ENCODE measurements at places on chromosomes 2 and 18. TPM values are rescaled to one million over a fixed set of nuclear protein-coding genes. Genes with fewer than 3 reads are reported as not detected.

- no peak for ATAC-seq
These were observed 104.6 kb downstream of the TPGS2 start for GRCh38 chr18:36724169-36724568.

DNA sequence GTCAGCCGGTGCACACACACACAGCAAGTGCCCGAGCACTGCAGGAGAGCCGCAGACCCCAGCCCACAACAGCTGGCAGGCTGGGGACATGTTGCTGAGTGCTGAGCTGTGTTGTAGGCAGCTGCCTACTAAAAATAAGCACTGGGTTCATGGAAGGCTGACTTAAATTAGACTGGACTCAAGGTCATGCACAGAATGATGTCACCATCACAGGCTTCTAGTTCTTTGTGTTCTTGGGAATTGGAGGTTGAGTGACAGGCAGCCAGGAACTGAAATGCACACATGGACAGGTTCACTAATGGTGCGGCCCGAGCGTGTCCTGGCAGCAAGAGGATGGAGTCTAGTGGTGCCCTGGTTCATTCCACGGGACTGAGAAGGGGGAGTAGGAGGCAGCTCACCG is 71.3 kb downstream of the VWA3B start:
- ATAC-seq = no peak

The RND3 gene
- total RNA-seq = 212 TPM

The HRH4 gene
- 0.14 TPM for total RNA-seq

The EVA1A gene
- 3.7 TPM for total RNA-seq

The PTPN18 gene
- 15.4 TPM for total RNA-seq

DNA sequence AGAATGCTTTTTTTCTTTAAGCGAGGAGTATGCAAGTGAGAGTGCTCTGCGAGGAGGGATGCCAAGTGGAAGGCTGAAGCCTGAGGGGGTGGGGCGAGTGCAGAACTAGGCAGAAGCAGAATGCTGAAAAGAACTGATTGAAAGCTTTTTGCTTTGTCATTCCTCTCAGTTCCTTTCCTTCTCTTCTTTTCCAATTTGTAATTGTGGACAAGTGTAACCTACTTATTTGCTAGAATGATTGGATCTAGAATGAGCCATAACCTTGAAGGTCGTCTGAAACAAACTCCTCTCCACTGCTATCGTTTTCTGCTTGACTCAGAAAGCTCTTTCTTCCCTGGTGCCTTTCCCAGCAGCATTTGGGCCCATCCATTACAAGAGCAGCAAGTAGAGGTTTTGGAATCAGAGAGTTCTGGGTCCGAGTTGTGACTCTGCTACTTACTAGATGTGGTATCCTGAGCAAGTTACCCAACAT is 115.3 kb downstream of the METTL8 start:
- ATAC-seq = peak; percentile 96

- ATAC-seq = no peak
These were observed 181.7 kb upstream of the TPO start for GRCh38 chr2:1231466-1232063.

GRCh38 chr18:7954238-7954637 is 387.1 kb downstream of the PTPRM start:
- ATAC-seq = no peak

DNA sequence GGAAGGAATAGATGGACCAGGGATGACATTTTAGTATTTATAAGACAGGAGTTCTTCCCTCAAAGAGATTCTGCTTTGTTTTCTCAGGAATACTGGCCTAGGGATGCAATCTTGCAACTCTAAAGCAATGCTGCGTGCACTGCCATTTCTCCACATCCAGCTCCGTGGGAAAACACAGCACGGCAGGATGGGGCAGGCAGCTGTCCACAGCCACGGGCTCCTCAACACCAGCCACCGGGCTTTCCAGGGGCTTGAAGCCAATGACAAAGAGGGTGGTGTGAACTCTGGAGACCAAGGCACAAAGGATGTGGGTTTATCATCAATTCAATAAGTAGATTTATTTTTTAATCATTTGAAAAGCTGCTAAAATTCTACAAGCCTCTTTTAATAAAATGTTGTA is 49.3 kb downstream of the CABYR start:
- no peak for ATAC-seq

The OTOS gene
- total RNA-seq = not detected

The EVX2 gene
- not detected for total RNA-seq

The IL1RN gene
- 0.36 TPM for total RNA-seq

GRCh38 chr2:239310401-239311061 is 90.3 kb downstream of the HDAC4 start:
- ATAC-seq = no peak

DNA sequence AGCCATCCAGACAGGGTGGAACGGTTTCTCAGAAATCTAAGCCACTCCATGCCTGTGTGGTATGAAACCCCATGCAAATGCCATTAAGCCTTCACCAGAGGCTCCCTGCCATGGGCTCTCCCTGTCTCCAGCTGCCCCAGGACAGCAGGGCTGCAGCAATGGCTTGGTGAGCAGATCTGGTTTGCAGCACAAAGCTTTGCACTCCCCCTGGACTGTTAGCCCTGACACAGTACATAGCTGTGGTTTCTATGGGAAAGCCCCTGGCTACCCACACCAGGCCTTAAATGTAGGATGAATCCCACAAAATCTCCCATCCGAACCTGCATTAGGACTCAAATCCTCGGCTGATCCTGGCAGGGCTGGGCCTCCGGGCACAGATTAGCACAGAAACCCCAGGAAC is 291.6 kb downstream of the TNS1 start:
- peak; percentile 14 for ATAC-seq

DNA sequence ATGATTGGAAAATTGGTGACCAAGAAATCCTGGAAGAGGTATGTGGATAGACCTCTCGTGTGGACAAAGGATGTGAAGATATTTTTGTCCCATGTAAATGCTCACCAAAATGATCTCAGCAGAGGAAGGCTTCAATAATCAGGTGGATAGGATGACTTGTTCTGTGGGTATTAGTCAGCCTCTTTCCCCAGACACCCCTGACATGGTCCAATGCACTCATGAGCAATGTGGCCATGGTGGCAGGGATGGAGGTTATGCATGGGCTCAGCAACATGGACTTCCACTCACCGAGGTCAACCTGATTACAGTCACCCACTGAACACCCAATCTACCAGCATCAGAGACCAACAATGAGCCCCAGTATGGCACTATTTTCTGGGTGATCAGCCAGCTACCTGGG is 20.2 kb downstream of the CHRNA1 start:
- ATAC-seq = no peak

The RNF152 gene
- total RNA-seq = 8.9 TPM

- peak; percentile 94 for ATAC-seq
These were observed 412.1 kb upstream of the MYT1L start for GRCh38 chr2:2743164-2743571.

The MERTK gene
- 27.3 TPM for total RNA-seq

GRCh38 chr2:65727816-65728215 is 295.4 kb upstream of the SPRED2 start:
- ATAC-seq = no peak

- ATAC-seq = peak; percentile 42
These were observed 40.0 kb downstream of the CCDC102B start for GRCh38 chr18:68837665-68838451.

The VIT gene
- total RNA-seq = not detected

- ATAC-seq = no peak
These were observed 13.9 kb downstream of the GDF7 start for GRCh38 chr2:20680744-20681375.

The CLEC4F gene
- 1.1 TPM for total RNA-seq

The ABI2 gene
- 90.0 TPM for total RNA-seq

The LOXHD1 gene
- 0.05 TPM for total RNA-seq

DNA sequence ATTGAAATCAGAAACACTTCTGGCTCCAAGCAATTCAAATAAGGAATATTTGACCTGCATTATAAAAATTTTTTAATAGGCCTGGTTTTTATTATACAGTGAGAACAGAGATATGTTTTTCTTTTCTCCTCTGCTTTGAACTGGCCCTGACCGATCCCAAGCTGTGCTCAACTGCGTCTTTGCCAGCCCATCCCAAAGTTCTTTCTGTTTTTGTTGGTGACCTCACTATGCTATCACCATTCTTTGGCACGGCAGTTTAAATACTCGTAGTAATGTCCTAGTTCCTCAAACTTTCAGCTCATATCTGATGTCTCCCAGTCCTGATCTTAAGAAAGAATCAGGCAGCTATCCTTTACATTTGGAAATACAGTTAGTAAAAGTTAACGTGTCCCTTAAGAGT is 42.3 kb upstream of the NETO1 start:
- no peak for ATAC-seq

GRCh38 chr2:5845798-5846330 is 153.7 kb downstream of the SOX11 start:
- peak; percentile 25 for ATAC-seq

DNA sequence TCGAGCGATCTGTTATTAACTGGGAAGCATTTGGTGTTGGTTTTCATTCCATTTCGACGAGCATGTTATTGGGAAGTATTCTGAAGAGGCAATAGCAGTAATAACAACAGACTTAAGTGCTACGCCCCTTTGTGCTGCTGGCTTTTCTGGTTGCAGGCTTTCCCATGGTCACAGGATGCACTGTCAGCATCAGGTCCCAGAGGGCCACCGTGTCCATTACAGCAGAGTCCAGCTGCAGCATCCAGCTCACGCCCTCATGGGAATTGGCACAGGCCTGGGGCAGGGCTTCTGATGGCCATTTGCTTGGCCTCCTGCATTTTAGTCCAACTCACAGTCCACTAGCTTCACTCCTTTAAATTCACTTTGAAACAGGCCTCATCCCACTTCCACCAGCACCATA is 44.4 kb downstream of the BCL2L11 start:
- ATAC-seq = peak; percentile 41

- no peak for ATAC-seq
These were observed 36.4 kb downstream of the LANCL1 start for GRCh38 chr2:210440206-210440605.

DNA sequence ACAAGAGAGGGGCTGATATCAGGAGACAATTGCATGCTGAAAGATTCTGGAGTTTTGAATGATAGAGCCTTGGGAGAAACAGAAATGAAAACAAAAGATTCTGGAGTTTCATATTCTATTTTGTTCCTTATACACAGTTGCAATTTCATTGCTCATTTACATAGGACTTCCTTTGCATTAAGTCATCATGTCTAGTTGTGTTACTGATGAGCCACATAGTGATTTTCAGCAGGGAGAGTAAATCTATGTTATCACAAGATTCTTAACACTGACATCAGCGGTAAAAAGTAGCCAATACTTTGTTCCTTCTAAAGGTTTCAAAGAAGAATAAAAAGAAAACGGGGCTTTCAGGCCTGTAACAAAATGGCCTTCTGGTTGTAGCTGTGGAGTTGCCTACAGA is 7.1 kb downstream of the ADAM17 start:
- peak; percentile 73 for ATAC-seq

The GAREM1 gene
- 3.5 TPM for total RNA-seq

GRCh38 chr2:73256618-73256922 is 22.5 kb downstream of the CCT7 start:
- no peak for ATAC-seq

- ATAC-seq = no peak
These were observed 37.8 kb upstream of the CCDC195 start for GRCh38 chr2:224753743-224754540.

DNA sequence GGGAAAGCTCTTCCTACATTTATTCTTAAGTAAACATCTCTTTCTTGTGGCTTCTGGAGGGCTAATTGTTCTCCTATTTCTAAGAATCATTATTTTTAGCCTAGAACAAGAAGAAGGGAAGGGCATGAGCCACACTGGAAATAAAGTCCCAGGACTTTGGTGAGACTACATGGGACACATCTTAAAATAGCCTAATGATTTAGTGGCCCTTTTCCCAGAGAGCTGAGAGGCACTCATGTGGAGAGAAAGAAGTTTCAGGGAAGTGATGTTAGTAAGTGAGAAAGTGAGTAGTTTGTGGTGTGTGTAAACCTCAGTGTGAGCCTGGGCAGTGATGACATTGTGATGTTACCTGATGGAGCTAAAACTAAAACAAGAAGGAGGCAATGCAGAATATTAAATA is 14.6 kb downstream of the ITGA4 start:
- no peak for ATAC-seq

The VWC2L gene
- not detected for total RNA-seq

DNA sequence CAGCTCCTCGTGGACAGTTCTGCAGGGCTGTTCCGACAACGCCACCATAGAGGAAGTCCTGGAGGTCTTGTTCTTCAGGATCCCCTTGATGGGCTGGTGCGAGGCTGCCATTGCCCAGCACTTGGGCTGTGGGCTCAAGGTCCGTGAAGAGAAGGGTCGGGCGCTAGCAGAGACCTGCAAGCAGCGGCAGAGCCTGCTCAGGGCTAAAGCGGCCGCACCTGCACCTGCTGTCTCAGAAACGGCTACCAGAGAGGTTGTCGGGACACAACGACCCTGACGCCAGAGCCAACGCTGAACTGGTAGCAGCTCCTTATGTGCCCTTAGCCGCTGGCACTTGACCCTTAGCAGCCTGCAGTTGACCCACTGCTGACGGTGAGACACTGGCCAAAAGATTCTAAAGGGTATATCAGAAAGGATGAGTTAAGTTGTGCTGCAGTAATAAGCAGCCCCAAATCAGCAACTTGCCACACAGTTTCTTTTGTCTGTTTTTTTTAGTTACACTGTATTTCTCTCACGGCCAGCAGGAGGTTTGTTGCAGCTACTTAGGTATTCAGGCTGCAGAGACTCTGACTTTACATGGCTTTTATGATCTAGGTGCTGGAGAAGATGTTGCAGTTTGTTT is 55.5 kb upstream of the ST6GAL2 start:
- no peak for ATAC-seq

- ATAC-seq = no peak
These were observed 23.5 kb downstream of the CCT7 start for GRCh38 chr2:73257425-73258125.

The UGT1A7 gene
- total RNA-seq = 0.33 TPM

GRCh38 chr2:202025816-202026215 is 7.8 kb upstream of the FZD7 start:
- ATAC-seq = no peak

The BOD1L2 gene
- total RNA-seq = not detected

DNA sequence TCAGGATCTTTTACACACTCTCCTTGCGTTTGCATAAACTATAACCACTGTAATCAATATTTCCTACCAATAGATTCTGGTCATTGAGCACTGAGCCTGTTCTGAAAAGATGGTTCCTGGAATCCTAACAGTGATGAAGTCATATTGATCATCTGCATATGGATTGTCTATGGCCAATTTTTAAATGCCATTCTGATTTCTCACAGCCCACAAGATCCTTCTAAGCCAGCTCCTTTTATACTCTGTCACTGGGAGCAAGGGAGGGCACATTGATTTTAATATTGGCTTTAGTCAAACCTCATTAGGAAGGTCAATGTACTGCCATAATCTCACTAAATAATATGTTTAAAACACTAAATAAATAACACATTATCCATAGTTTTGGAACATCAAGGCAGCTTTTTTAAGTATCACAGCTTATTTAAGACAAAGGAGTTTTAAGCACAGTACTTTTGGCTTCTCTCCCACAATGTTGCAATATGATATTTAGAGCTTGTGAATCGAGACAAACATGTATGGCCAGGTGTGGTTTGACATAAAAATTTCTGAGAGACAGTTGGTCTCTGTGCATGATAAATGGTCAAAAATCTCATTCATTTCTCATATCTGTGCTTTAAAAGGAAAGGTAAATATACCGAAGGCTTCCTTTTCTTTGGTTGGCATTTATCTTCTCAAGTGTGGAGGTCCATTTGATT is 267.3 kb downstream of the MTX2 start:
- no peak for ATAC-seq

Data from motor neuron (in vitro differentiated cells).